ENCODE measurements at places on chromosomes 13 and 19. TPM values are rescaled to one million over a fixed set of nuclear protein-coding genes. Genes with fewer than 3 reads are reported as not detected.

The AZU1 gene
- not detected for total RNA-seq

The NUP62 gene
- total RNA-seq, result 34.7 TPM

The MYO9B gene
- 25.5 TPM for total RNA-seq

The CACNG6 gene
- not detected for total RNA-seq

DNA sequence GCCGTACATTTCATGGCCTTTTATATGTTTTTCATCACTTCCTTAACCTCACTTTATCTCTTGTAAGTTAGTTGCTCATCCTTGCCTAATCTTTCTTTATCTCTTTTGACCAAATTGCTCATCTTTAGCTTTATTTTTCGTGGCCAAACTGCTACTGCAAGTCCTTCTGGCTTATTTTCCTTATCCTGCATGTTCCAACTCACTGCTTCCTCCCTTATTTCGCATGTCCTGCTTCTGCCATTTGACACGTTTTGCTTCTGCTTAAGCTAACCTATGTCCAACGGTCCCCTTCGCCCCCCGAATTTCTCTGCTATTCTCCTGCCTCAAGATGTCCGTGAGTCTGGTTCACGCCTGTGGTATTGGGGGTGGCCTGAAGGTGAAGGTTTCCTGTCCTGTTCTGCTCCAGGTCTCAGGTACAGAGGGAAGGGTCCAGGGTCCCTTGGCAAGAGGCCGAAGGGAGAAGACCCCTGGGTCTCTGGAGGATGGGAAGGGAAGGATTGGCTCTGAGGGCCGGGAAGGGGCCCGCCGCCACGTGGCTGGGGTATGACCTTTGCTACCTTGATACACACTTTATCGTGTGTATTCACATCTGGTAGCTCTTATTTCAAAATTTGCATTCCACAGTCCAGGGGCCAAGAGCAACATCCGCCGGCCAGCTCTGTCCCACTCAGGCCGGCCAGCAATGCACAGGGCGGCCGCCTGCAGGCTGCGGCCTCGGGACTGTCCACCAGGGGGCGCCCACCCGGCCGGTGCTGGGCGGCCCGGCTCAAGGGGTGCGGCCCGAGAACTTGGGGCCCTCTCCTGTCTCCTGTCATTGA lies 2.9 kb upstream of the C19orf85 start:
- H3K36me3 ChIP-seq, result no peaks in the 10 kb centered on the region
- H3K4me3 ChIP-seq, result no peak overlapping the region
- no peak overlapping the region for H3K27ac ChIP-seq

- no peak overlapping the region for H3K4me3 ChIP-seq
- H3K27ac ChIP-seq, result no peak overlapping the region
- no peaks in the 10 kb centered on the region for H3K4me1 ChIP-seq
- no peak for DNase-seq
Observed at GRCh38 chr13:101308247-101309013, 107.9 kb downstream of the NALCN start.

- H3K4me1 ChIP-seq, result peaks cover 12% of the 10 kb centered on the region
- no peak overlapping the region for H3K4me3 ChIP-seq
- no peak for DNase-seq
- no peaks in the 10 kb centered on the region for H3K27me3 ChIP-seq
Observed at GRCh38 chr13:110794209-110794608, 80.7 kb downstream of the ING1 start.

GRCh38 chr13:62123409-62123808 lies 707.8 kb upstream of the PCDH20 start:
- no peaks in the 10 kb centered on the region for H3K27me3 ChIP-seq
- no peak for DNase-seq

- H3K4me3 ChIP-seq, result peak within 1 kb of the TSS; percentile 14
- H3K27me3 ChIP-seq, result peaks cover 17% of the 10 kb centered on the region
- no peak for DNase-seq
- no peaks in the 10 kb centered on the region for H3K36me3 ChIP-seq
Observed at GRCh38 chr19:53881482-53882390, at the start of gene PRKCG. Gene PRKCG, plus strand, starts transcription at chr19:53882197. Its CDS starts 298 bp downstream, at chr19:53882495.

- peak overlapping the region; percentile 38 for H3K27ac ChIP-seq
- H3K36me3 ChIP-seq, result peaks cover 69% of the 10 kb centered on the region
- peaks cover 30% of the 10 kb centered on the region for H3K4me1 ChIP-seq
- no peak for DNase-seq
Observed at GRCh38 chr19:17938092-17938845, 5.5 kb downstream of the CCDC124 start.

GRCh38 chr13:45055198-45055901 lies 65.0 kb upstream of the GTF2F2 start:
- H3K27ac ChIP-seq, result peak overlapping the region; percentile 91
- H3K36me3 ChIP-seq, result no peaks in the 10 kb centered on the region
- H3K4me1 ChIP-seq, result peaks cover 34% of the 10 kb centered on the region
- no peaks in the 10 kb centered on the region for H3K27me3 ChIP-seq

DNA sequence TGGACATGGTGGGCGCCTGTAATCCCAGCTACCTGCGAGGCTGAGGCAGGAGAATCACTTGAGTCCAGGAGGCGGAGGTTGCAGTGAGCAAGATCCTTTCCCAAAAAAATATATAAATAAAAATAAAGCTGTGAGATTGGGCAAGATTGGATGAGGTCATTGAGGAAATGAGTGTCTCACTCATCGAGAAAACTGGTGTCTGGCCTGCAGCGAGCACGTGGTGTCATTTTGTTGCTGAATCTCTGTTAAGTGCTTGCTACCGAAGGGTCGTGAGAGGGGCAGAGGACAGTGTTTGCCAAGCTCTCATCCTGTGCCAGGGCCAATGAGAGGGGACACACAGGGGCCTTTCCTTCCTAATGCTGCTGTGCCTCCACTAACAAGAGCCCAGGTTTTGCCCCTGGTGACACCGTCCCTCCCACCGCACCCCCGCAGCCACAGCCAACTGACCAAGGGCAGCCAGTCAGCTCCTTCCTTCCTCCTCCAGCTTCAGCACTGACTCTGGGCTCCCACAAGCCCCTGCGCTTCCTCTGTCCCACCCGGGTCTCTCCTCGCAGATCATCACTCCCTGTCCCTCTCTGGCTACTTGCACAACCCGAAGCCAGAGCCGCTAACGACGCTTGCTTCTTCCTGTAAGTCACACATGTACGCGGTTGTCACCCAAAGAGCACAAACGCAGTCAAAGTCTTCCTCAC lies 3.2 kb downstream of the POLD1 start:
- no peaks in the 10 kb centered on the region for H3K27me3 ChIP-seq
- H3K4me3 ChIP-seq, result no peak overlapping the region
- no peak for DNase-seq
- no peak overlapping the region for H3K27ac ChIP-seq
- H3K4me1 ChIP-seq, result peaks cover 12% of the 10 kb centered on the region

- no peak overlapping the region for H3K4me3 ChIP-seq
- no peak for DNase-seq
- H3K4me1 ChIP-seq, result no peaks in the 10 kb centered on the region
- H3K27ac ChIP-seq, result no peak overlapping the region
Observed at GRCh38 chr13:88063741-88064140, 392.6 kb downstream of the SLITRK5 start.

GRCh38 chr13:67134417-67135129 lies 95.6 kb downstream of the PCDH9 start:
- H3K4me1 ChIP-seq, result no peaks in the 10 kb centered on the region
- H3K27ac ChIP-seq, result no peak overlapping the region
- DNase-seq, result no peak
- no peak overlapping the region for H3K4me3 ChIP-seq
- no peaks in the 10 kb centered on the region for H3K36me3 ChIP-seq

- H3K27ac ChIP-seq, result peak overlapping the region; percentile 53
- H3K27me3 ChIP-seq, result no peaks in the 10 kb centered on the region
- H3K4me1 ChIP-seq, result no peaks in the 10 kb centered on the region
- no peaks in the 10 kb centered on the region for H3K36me3 ChIP-seq
Observed at GRCh38 chr13:22925881-22926747, 254.7 kb upstream of the SGCG start.

GRCh38 chr19:31555634-31556215 lies 206.5 kb upstream of the TSHZ3 start:
- H3K4me3 ChIP-seq, result no peak overlapping the region
- H3K27me3 ChIP-seq, result no peaks in the 10 kb centered on the region
- no peak for DNase-seq
- no peaks in the 10 kb centered on the region for H3K4me1 ChIP-seq
- H3K27ac ChIP-seq, result no peak overlapping the region

- no peaks in the 10 kb centered on the region for H3K36me3 ChIP-seq
- DNase-seq, result no peak
- H3K27ac ChIP-seq, result no peak overlapping the region
- H3K27me3 ChIP-seq, result no peaks in the 10 kb centered on the region
Observed at GRCh38 chr13:42113478-42113877, 65.0 kb downstream of the DGKH start.

DNA sequence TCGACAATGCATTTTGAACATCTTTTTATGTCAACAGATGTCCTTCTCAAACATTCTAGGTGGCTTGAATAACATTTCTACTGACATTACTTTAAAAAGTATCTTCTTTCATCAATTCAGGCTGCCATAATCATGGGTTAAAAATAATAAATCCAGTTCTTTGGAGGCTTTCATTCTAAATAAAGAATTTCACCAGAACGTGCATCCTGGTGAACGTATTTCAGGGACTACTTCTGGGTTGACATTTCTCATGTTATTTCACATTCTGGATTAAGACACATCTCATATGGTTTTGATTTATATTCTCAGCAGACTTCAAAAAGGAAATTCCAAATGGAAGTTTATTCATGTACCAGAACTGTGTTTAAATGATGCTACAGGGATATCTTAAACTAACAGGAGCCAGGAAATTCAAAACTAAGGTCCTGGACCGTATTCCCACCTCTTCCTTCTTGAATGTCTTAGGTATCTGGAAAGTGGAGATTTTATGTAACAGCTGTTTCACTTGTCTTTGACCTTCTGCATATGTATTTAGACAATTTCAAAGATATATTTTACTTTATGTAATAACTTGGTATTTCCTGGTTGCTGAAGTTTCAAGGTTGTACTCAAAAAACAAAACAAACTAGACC lies 107.2 kb downstream of the STARD13 start:
- no peaks in the 10 kb centered on the region for H3K4me1 ChIP-seq
- no peak overlapping the region for H3K4me3 ChIP-seq
- no peaks in the 10 kb centered on the region for H3K27me3 ChIP-seq
- no peaks in the 10 kb centered on the region for H3K36me3 ChIP-seq
- no peak overlapping the region for H3K27ac ChIP-seq

DNA sequence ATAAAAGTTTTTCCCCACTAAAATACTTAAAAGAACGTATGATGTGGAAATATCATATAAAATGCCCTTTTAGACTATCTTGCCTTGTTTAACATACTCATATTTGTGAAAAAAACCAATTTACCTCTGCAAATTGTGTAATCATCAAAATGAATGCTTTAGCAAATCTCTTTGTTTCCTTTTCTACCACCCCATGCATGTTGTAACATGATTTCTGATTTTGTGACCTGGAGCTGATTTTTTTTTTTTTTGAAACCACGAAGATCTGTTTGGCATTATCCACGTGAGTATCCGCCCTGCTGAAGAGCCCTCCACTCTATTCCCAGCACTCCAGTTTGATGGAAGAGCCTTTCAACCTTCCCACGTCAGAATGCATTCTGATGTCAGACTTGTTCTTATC lies 245.8 kb upstream of the NBEA start:
- no peaks in the 10 kb centered on the region for H3K4me1 ChIP-seq
- H3K4me3 ChIP-seq, result no peak overlapping the region
- no peaks in the 10 kb centered on the region for H3K27me3 ChIP-seq
- no peak overlapping the region for H3K27ac ChIP-seq
- no peak for DNase-seq

- H3K27me3 ChIP-seq, result peaks cover 6% of the 10 kb centered on the region
- H3K36me3 ChIP-seq, result no peaks in the 10 kb centered on the region
- H3K4me3 ChIP-seq, result no peak overlapping the region
Observed at GRCh38 chr13:114067381-114067885, 65.0 kb downstream of the RASA3 start.

- no peak overlapping the region for H3K27ac ChIP-seq
- H3K4me1 ChIP-seq, result no peaks in the 10 kb centered on the region
- no peaks in the 10 kb centered on the region for H3K27me3 ChIP-seq
- no peak overlapping the region for H3K4me3 ChIP-seq
- DNase-seq, result no peak
- no peaks in the 10 kb centered on the region for H3K36me3 ChIP-seq
Observed at GRCh38 chr13:32624441-32624840, 38.2 kb downstream of the PDS5B start.

- peaks cover 74% of the 10 kb centered on the region for H3K36me3 ChIP-seq
- H3K4me3 ChIP-seq, result no peak overlapping the region
- no peak overlapping the region for H3K27ac ChIP-seq
- no peak for DNase-seq
- peaks cover 29% of the 10 kb centered on the region for H3K4me1 ChIP-seq
Observed at GRCh38 chr13:79525064-79525857, 44.3 kb downstream of the NDFIP2 start.
